Glomerular endothelial cell (primary cell): ENCODE measurements at places on chromosomes 11 and 22.
A peak's percentile ranks its signal among the peaks of the same experiment; 100 is the strongest.

DNA sequence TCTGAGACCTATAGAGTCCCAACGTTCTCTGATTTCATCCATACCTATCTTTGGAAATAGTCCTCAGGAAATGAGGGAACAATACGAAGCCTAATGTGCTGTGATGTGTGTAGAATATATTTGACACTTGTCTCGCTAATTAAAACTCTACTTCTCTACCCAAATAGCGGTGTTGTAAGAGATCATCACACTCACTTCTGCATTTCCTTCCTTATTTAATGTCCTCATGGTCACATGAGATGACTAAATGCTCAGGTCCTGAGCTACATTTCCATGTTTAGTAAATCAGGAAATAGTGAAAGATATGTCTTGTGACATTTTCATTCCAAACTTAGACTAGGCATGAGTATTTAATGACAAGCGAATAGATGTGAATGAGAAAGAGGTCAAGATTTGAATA is 112.3 kb downstream of the MAML2 start:
- peak; percentile 77 for DNase-seq

DNA sequence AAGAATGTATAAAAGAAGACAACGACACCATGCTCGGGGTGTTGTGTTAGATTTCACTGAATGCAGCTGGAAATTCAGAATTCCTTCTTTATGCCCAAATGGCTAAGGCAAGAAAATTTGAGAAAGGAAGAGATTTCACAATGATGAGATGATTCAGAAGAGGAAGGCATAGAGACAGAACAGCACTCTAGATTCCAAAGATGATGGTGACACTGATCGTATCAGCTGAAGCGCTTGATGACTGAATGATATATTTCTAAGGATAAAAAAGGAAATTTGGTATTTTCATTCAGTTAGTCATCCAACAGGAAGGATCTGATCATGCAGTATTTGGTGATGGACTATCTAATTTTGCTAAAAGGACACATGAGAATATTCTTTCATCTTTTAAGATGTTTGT is 189.2 kb downstream of the EFCAB6 start:
- no peak for DNase-seq

- DNase-seq: no peak
Observed at GRCh38 chr11:47532597-47533213, 20.2 kb downstream of the CELF1 start.

GRCh38 chr11:125245299-125245698 is 80.7 kb downstream of the PKNOX2 start:
- DNase-seq: no peak

GRCh38 chr11:2701230-2701629 is 1.4 kb upstream of the KCNQ1OT1 start:
- no peak for DNase-seq

DNA sequence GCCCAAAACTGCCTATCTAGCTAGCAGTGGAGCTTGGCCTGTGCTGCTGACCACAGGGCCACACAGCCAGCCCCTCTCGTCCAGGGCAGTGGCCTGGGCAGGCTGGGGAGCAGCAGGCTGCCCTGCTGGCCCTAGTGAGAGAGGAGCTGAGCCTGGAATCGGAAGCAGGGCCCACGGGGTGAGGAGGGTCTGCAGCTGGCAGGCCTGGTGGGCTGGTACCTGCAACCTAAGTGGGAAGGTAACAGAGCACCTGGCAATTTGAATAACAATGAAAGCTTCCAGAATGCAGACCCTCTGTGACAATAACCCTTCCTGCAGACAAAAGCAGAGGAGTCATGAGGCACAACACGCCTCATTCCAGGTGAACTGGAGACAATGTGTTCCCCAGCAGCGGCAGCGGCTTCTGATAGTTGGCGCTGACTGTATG is 31.8 kb upstream of the RFPL3 start:
- no peak for DNase-seq
